ENCODE measurements at places on chromosomes 12 and 14.

GRCh38 chr14:40629144-40629543 is 977.5 kb upstream of the LRFN5 start:
- DNase-seq = no peak

GRCh38 chr12:56413392-56413791 is 35.8 kb downstream of the TIMELESS start:
- no peak for DNase-seq

DNA sequence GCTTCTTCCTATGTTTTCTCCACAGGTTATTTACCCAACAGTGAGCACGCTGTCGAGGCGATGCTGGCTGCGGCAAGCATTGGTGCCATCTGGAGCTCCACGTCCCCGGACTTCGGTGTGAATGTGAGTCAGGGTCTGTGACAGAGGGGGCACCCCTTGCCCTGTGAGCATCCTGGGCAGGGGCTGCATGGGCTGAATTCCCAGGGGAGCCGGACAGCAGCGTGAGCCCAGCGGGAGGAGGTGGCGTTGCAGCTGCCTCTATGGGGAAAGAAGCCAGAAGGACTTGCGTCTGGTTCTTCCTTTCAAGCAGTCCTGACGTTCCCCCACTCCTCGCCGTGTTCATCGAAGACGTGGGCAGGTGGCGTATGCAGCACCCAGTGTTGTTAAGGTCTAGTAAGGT is 26.2 kb downstream of the AACS start:
- DNase-seq = no peak

GRCh38 chr14:81710232-81710845 is 176.7 kb upstream of the SEL1L start:
- DNase-seq = peak; percentile 36
